CD4-positive, alpha-beta T cell treated with Interferon gamma for 1 hour (primary cell): ENCODE measurements at places on chromosomes 6 and 20.

GRCh38 chr6:26472549-26473290, 15.0 kb downstream of the BTN2A1 start:
- no peak for DNase-seq

DNA sequence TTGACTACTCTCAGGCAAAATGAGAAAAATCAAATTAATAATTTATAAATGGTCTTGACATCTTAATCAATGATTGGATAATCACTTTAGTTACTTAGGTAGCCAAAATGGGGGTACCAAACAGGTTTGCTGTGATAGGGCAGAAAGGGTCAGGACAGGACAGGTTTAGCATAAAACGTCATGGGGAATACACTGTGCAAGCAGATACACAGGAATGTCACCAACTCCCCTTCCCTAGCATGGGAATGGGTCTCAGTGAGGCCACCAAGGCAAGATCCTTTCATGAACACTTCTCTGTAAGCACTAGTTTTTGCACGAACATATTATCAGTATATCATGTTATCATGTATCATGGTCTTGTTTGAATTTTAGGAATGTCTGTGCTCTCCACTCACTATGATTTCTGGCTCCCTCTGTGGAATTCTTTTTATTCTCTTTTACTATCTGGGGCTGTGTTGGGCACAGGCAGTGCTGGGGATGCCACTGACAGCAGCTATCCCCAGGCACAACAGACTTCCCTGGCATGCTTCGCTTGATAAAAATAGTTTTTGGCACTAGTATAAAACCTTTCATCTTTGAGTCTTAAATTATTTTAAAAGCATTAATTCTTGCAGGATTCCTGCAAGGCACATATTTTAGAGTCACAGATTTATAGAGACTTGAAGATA, 18.3 kb downstream of the PTCHD4 start:
- DNase-seq, result no peak

- no peak for DNase-seq
Measured at GRCh38 chr20:45913116-45913515, 1.2 kb upstream of the PLTP start.

DNA sequence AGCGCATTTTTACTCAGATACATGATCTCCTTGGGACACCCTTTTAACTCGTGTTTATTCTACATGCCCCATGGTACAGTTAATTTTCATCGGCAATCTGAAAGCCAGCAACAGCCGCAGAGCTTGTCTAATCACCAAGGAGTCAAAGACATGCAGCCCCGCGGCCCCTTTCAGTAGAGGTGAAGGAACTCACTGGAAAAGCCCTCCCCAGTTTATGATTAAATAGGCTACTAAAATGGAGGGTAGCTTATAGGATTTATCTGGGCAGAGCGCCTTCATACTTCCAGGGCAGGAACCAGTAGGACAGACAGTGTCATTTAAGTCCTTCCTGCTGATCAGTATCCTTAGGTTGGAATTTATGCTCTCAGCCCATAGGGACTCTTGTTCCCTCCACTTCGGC, 83.5 kb downstream of the DHX35 start:
- no peak for DNase-seq

- no peak for DNase-seq
Measured at GRCh38 chr20:59131551-59132285, 31.9 kb upstream of the ZNF831 start.

- no peak for DNase-seq
Measured at GRCh38 chr20:11745145-11745544, 172.5 kb upstream of the BTBD3 start.

DNA sequence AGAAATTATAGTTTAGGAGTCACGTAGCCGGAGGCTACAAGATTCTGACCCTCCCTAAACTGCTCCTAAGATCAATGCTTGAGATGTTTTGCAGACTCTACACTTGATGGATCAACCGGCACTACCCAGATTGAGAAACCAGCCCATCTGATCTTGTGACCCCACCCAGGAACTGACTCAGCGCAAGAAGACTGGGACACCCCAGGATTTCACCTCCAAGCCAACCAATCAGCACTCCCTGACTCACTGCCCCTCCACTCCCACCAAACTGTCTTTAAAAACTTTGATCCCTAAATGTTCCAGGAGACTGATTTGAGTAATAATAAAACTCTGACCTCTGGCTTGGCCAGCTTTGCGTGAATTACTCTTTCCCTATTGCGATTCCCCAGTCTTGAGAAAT, 99.8 kb downstream of the OPRM1 start:
- peak; percentile 66 for DNase-seq

GRCh38 chr6:34383161-34383631, 9.3 kb downstream of the NUDT3 start:
- DNase-seq, result no peak

DNA sequence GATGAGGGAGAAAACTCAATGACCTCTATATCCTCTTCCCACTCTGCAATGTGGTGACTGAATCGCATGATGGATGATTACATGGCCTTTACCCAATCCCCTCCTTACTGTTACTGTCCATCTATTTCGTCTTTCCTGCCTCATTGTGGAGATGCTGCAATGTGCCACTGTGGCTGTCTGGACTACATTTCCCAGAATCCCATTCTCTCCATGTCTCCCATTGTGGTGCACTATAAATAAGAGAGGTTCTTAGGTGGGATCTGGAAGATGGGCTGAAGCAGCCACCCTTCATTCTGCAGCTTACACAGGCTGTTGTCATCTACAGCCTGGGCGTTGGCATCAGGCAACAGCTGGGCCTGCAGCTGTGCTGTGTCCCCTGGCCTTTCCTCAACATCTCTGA, 233.6 kb downstream of the PRKN start:
- no peak for DNase-seq

- no peak for DNase-seq
Measured at GRCh38 chr6:74941424-74941823, 264.4 kb downstream of the COL12A1 start.

DNA sequence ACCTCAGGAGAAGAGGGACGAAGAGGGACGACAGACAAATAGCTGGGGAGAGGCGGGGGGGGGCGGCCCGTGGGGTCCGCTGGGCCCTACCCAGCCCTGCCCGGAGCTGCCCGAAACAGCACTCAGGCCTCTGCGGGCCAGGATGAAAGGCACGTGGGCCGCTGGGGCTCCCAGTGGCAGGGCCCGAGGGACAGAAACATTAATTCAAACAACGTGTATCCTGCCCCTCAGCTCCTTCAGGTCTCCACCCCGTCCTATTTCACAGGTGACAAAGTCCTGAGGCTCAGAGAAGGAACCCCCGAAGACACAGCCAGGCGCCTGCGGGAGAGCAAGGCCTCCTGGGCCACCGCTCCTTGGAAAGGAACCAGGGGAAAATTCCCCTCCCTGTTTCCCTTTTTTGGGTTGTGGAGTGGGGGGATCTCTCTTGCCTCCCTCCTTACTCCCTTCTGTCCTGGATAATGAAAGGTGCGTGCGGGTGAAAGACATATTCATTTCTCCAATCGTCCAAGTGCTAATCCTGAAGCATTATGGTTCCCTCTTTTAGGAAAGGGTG, 93.3 kb downstream of the RNASET2 start:
- DNase-seq, result no peak

DNA sequence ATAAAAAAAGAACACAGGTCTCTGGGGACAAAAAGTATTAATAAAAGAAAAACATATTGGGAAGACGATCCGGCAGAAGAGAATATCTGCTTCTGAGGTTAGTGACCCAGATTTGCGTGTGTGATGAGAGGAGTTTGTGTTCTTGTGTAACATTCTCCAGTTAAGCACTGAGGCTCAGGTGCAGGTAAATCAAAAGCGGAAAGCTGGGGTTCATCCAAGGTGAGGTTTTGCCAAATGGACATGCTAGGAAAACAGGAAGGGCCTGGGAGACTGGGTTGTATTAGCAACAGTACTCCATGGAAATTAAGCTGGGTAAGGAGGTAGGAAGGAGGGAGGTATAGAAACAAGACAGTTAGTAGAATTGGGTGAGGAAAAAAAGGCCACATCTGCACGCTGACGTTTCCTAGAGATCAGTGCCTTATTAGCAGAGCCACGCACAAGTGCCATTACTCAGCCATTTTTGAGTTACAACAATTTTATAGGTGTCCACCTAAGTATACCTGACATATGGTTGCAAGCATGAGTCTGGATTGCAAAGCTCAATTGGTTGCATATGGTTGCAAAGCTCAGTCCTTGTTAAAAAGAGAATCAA, 139.6 kb downstream of the ZMYND8 start:
- DNase-seq, result no peak

GRCh38 chr6:15457121-15457650, 205.6 kb downstream of the DTNBP1 start:
- DNase-seq, result no peak

DNA sequence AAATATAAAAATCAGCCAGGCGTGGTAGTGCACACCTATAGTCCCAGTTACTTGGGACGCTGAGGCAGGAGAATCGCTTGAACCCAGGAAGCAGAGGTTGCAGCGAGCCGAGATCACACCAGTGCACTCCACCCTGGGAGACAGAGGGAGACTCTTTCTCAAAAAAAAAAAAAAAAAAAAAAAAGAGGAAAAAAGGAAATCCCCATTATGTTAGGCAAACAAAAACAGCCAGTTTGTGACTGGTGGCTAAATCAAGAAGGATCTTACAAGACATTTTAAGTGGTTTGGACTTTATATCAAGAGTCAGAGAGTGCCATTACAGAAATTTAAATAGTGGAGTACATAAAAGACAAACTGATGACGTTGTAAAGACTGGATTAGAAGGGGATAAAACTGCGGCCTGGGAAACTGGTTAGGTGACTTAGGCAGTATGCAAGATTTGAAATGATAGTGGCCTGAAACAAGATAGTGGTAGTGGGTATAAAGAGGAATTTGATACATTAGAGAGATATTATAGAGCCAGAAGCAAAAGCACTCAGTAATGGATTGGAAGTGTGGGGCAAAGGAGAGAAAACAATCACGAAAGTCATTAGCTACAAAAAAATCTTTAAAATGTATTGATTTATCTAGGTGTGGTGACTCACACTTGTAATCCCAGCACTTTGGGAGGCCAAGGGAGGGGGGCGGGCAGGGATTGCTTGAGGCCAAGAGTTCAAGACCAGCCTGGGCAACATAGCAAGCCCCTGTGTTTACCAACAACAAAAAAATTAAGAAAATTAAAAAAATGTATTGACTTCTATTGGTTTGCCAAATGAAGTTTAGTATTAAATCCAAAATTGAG, 1.7 kb upstream of the MYO6 start:
- DNase-seq, result no peak

DNA sequence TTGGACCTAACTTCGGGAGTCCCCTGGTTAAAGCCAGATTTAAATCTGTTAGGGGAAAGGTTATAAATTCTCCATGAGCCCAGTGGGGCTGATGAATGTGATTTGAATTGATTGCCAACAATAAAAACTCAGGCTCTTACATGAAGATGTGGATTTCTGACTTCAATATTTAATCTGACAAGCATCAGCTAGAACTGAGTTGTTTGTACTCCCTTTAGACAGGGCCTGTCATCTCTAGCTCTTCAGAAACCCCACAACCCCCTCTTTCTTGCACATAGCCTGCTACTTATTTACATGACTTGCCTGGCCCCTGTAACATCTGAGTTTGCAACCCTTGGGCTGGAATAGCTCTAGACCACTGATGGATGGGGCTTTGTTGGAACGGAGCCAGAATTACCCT, 191.6 kb upstream of the PLCB4 start:
- DNase-seq, result no peak

- no peak for DNase-seq
Measured at GRCh38 chr6:89792881-89793280, 26.7 kb downstream of the MDN1 start.

- DNase-seq, result no peak
Measured at GRCh38 chr6:82277686-82278085, 30.1 kb upstream of the IBTK start.

DNA sequence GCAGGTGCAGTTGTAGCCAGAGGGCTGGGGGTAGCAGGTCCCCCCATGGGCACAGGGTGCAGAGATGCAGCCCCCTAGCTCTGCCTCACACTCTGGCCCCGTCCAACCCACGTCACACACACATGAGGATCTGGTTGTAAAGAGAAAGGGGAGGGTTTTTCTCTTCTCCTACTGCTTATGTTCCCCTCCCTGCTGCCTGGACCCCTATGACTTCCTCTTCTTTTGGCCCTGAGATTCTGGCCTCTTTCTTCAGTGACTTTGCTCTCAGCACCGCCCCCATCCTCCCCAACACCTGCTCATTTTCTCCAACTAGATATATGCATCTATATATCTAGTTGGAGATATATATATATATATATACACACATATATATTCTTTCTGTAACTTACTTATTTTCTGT, 9.7 kb downstream of the NOTCH4 start:
- no peak for DNase-seq

- no peak for DNase-seq
Measured at GRCh38 chr6:138222901-138223546, 4.7 kb upstream of the PBOV1 start.

DNA sequence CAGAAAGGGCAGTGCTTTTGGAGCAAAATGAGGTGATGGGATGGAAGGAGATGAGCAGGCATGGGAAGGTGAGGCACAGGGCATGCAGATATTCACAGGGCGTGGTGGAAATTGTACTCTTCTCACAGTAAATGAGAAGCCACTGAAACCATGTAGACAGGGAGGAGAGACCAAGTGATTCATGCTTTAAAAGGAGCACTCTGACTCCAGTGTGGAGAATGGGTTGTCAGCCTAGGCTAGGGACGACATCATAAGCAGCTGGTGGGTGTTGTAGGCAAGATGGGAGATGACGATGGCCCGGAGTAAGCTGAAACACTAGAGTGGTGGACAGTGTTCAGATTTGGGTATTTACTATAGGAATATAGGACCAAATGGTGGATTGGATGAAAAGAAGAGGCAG, 18.4 kb downstream of the PDE7B start:
- no peak for DNase-seq

- peak; percentile 68 for DNase-seq
Measured at GRCh38 chr20:50385733-50386640, 124.2 kb upstream of the PTPN1 start.

GRCh38 chr20:58168843-58169242, 59.6 kb downstream of the ANKRD60 start:
- no peak for DNase-seq

- no peak for DNase-seq
Measured at GRCh38 chr20:46252352-46253091, 55.8 kb downstream of the CDH22 start.

GRCh38 chr20:51966296-51966971, 164.1 kb upstream of the SALL4 start:
- DNase-seq, result no peak

- DNase-seq, result no peak
Measured at GRCh38 chr20:18973529-18974173, 160.1 kb downstream of the SCP2D1 start.

DNA sequence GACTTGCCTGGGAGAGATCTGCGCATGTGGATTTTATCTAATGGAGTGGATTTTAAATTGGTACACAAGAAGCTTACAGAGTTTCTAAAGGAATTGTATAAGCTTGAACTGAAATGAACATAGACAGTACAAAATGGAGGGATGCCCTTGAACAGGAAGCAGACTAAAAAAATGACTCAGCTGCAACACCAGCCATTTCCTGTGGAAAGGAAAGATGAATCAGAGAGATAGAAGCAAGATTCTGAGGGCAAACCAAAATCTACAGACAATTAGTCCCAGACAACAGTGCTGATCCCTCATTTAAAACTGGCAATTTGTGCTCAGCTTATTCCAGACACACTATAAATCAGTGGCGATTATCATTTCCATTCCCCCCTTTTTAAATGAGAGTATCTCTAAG, 114.6 kb upstream of the TCF21 start:
- no peak for DNase-seq

GRCh38 chr20:45890077-45890984, 677 bp downstream of the NEURL2 start:
- DNase-seq, result peak; percentile 64

- DNase-seq, result no peak
Measured at GRCh38 chr6:44960898-44961297, 367.2 kb upstream of the RUNX2 start.

- no peak for DNase-seq
Measured at GRCh38 chr20:41927655-41928054, 309.5 kb upstream of the CHD6 start.
